Stimulated activated CD8-positive, alpha-beta memory T cell treated with anti-CD3 and anti-CD28 coated beads, Interleukin-15, amount 100 ng/mL, for 1 hour (primary cell): ENCODE measurements at places on chromosomes 11 and 22.

GRCh38 chr22:28052825-28053269 is 133.8 kb upstream of the PITPNB start:
- DNase-seq: no peak

DNA sequence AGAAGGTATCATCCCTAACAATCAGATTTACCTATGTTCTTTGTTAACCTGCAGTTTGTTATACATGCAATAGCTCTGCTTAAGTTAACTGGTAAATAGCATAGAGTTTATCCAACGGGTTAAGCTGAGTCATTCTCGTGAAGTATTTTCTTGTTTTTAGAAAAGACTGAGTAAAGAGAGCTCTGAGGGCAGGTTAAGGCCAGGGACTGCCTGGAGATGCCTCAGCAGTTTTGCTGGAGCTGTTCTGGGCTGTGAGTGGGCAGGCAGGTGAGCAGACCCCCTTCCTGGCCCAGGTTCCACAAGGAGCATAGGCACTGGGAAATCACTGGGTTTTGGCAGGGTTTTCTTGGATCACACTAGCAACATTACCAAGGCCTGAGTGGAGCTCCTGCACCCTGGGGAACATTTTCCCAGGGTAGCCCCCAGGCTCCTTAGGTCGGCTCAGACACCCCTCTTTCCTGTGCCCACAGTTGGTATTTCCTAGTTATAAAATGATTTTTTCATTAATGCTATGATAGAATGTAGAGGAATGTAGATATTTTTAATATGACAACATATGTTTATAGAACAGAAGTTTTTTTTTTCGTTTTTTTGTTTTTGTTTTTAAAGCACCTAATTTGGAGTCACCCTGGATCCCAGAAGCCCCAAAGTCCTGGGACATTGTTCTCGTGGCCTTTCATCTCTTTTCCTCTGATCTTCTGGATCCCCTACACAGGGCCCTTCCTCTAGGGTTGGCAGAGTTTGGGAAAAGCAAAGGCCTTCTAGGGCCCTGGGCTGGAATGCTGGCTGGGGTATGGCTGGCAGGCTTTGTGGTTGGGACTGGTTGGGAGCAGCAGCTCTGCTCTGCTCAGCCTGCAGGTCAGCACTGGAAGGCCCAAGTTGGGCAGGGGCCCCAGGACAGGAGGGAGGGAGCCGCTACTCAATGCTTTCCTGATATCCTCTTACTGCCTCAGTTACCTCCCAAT is 26.7 kb downstream of the IRAG1 start:
- DNase-seq: no peak

GRCh38 chr11:126538071-126538470 is 182.6 kb downstream of the ST3GAL4 start:
- DNase-seq: no peak

GRCh38 chr22:49756201-49756600 is 71.5 kb downstream of the BRD1 start:
- no peak for DNase-seq

DNA sequence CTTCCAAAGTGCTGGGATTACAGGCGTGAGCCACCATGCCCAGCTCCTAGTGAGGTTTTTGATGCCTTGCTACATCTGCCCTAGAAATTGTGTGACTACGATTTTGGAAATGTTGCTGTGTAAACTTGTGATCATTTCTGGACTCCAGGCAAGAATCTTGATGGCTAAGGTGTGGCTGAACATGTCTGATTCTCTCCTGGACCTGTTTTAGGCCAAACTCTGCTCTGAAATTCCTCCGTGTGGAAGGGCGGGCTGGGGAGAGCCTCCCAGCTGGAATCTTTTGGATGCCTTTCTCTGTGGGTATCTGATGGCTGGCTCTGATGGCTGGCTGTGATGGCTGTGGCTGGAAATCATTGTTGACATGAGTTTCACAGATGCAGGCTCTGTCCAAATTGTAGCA is 8.2 kb downstream of the PNPLA3 start:
- DNase-seq: no peak

GRCh38 chr11:133238027-133238426 is 294.3 kb downstream of the OPCML start:
- DNase-seq: no peak

GRCh38 chr22:46499805-46500189 is 37.6 kb downstream of the CELSR1 start:
- DNase-seq: no peak

DNA sequence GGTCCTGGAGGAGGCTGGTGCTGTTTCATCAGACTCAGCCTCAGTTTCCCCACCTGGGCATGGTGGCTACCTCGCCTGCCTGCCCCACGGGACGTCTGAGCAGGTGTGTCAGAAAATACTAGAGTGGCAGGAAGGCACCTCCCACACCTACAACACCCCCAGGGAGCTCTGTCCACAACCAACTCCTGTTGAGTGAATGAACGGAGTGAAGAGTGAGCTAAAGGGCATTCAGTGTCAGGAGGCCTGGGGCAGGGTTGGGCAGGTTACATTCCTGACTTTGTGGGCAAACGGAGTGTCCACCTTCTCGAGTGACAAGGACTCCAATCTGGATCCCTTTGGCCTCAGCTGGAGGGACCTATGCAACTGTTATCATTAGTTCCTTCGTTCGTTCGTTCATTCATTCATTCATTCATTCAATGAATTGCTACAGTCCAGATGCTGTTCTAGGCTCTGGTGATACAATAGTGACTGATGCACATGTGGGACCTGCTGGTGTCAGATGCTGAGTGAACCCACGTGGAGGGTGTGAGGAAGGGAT is 195.2 kb downstream of the CTTN start:
- no peak for DNase-seq

GRCh38 chr11:116928102-116928777 is 90.8 kb upstream of the APOA1 start:
- DNase-seq: no peak

DNA sequence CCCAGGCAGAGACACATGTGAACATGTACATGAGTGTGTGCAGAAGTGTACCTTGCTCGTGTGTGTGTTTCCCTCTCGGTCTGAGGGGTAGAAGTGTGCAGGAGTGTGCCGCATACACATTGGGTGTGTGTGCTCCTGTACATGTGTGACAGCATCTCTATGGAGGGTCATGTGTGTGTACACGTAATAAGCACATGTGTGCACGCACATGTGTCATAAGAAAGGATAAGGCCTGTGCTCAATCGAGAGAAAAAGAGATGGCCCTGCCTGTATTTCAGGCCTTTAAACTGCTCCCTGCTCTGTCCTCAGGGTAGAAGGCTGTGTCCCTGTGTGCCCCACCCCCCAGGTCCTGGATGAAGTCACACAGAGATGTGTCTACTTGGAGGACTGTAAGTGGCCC is 61.8 kb downstream of the OTOG start:
- no peak for DNase-seq

DNA sequence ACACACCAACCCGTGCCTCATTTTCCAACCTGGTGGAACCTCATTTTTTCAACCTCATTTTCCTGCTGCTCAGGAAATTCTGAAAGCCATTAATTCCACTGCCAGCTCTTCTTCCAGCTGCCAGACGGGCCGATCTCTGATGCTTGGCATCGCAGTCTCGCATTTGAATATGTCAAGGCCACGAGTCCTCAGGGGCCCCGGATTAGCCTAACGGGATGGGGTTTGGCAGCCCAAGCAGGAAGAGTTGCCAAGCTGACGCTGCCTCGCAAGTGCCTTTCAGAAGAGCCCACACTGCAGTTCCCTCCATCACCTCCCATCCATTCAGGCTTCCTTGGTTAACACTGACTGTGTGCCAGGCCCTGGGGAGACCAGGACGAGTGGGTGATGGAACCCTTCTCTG is 8.7 kb downstream of the RASD2 start:
- DNase-seq: no peak

DNA sequence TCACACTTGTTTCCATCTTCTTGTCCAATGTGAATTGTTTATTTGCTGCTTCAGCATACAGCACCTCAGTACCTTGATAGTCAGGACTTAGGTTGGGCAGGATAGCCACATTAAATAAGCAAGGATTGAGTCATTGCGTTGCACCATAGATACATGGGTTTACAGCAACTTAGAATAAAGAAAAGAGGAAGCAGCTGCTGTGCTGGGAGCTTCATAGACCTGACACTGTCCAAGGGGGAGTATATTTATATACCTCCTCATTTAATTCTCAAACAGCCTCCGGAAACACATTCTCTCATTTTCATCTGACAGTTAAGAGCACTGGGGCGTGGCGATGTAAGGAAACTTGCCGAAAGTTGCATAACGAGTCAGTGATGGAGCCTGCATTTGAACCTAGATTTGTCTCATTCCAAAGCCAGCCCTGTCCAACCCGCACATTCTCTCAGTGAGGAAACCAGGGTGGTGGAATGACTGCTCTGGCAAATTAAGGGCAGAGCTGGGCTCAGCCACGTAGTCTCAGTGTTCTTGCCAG is 42.2 kb downstream of the UBASH3B start:
- no peak for DNase-seq

- no peak for DNase-seq
Measured at GRCh38 chr22:46858181-46858771, 95.8 kb downstream of the TBC1D22A start.

- no peak for DNase-seq
Measured at GRCh38 chr22:28798810-28799605, 1.4 kb downstream of the XBP1 start.

- DNase-seq: no peak
Measured at GRCh38 chr11:927871-928270, 2.2 kb downstream of the AP2A2 start.

- no peak for DNase-seq
Measured at GRCh38 chr11:120210626-120211521, at the start of gene OAF. Gene OAF, plus strand, starts transcription at chr11:120211032. Its CDS starts 248 bp downstream, at chr11:120211280.

GRCh38 chr11:117786135-117786870 is 10.7 kb downstream of the DSCAML1 start:
- no peak for DNase-seq

- DNase-seq: no peak
Measured at GRCh38 chr11:22730319-22730718, 63.9 kb downstream of the GAS2 start.

GRCh38 chr11:75233754-75234172 is 6.8 kb upstream of the TPBGL start:
- no peak for DNase-seq

DNA sequence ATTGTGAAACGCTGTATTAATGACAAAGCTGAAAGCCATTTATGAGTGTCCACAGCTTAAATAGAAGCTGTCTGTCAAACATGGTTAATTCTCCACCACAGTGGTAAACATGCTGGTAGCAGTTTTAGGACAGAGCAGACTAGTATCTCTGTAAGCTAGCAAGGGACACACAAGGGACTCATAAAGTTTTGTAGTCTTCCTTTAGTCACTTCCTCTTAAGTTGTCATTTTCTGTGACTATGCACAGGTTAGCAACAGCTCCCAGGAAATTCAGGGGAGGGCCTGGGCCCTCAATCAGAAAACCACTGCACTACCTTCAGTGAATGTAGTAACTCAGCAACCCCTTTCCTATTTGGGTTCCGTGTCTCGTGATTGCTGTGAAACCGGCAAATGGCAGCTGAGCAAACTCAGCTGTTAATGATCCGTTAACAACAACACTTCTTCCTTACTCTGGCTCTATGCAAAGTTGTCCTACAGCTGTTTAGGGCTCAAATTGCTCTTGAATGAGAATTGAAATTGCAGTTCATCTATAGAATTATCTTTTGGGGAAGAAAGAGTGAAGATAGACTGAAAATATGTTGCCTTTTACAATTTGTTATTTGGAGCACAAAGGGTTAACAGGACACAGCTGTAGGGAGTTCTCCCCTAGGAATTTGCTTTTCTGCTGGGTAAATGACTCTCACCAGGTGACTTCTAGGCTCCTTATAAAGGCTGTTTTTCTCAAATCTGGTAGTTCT is at the start of gene MMP26:
TSS of gene MMP26 (plus strand) at position 731 of the 736 bp plus-strand sequence.
- DNase-seq: no peak

DNA sequence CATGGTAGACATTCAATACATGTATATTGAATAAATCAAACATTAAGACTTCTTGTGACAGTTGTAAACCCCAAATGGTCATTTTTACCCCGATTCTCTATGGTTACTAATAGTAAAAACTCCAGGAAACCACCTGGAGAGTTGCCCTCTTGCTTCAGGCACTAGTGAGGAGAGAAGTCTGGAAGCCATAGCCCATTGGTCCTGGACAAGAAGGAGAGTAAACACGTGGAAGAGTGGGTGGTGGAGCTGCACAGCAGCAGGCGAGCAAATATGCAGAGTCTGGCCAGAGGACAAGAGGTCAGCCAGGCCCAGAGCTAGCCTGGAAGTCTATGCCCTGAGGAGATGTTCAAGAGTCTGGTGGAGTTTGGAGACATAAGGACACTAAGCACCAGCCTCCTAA is 17.7 kb downstream of the DCHS1 start:
- DNase-seq: no peak

GRCh38 chr11:76075716-76076115 is 130.6 kb downstream of the WNT11 start:
- no peak for DNase-seq

DNA sequence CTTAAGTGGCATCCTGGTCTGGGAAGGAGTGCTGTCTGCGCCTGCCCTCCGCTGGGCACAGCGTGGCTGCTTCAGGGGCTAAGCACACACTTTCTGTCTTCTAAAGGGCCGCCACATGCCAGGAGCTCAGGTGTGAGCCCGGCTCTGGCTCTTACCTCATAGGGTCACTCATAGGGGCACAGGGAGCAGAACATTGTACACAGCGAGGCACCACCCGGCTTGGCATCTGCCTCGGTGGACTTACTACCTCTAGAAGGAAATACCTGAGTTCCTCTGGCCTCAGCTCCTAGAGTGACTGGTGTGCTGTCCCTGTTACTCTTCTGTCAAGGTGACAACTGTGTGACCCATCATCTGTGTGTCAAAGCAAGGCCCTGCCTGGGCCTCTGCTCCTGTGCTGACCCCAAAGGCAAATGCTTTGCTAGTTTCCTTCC is 13.4 kb downstream of the NEAT1 start:
- DNase-seq: no peak

- DNase-seq: no peak
Measured at GRCh38 chr11:2443406-2443805, 908 bp downstream of the TRPM5 start.

GRCh38 chr11:115238791-115239190 is 265.4 kb downstream of the CADM1 start:
- no peak for DNase-seq

GRCh38 chr11:60513496-60514460 is 1.4 kb upstream of the MS4A13 start:
- no peak for DNase-seq

- no peak for DNase-seq
Measured at GRCh38 chr11:68206211-68206610, 6.9 kb downstream of the KMT5B start.

DNA sequence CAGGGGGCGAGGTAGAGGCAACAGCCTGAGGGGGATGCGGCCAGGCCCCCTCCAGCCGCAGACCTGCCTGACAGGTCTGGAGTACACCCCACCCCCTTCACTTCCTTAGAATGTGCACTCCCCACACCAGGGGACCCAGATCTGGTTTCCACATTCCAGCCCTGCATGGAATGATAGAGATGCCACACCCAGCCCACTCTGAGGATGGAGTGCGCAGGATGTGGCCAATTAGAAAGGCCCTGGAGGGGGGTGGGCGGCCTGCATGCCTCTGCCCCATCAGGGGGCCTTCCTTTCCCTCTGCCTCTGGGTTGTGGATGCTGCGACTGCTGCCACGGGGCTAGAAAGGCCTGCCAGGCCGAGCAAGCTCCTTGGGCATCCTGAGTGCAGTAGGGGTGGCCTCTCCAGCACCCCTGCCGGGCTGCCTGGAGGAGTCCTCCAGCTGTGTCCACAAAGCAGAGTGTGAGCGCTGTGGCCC is 28.2 kb upstream of the MGAT3 start:
- no peak for DNase-seq

GRCh38 chr11:779955-780532 is 2.8 kb upstream of the GATD1 start:
- DNase-seq: no peak
